ENCODE measurements at places on chromosomes 13 and 19. TPM values are rescaled to one million over a fixed set of nuclear protein-coding genes. Genes with fewer than 3 reads are reported as not detected.

Gene KLK6
- not detected for total RNA-seq

GRCh38 chr19:53519446-53519845 lies 18.5 kb upstream of the ZNF331 start:
- no peak for DNase-seq

Gene MEX3D
- 11.9 TPM for total RNA-seq

Gene DACT3
- 1.6 TPM for total RNA-seq

- DNase-seq, result peak; percentile 54
These were observed 94.3 kb downstream of the FAM216B start for GRCh38 chr13:42875475-42876269.

Gene ZNF577
- 4.4 TPM for total RNA-seq

Gene EFNB2
- 6.9 TPM for total RNA-seq

GRCh38 chr13:27086599-27087265 lies 84.9 kb downstream of the USP12 start:
- DNase-seq, result peak; percentile 40

- DNase-seq, result no peak
These were observed 428.1 kb downstream of the ITGBL1 start for GRCh38 chr13:101880581-101880980.

- no peak for DNase-seq
These were observed 1.9 kb downstream of the VSTM2B start for GRCh38 chr19:29527500-29528328.

DNA sequence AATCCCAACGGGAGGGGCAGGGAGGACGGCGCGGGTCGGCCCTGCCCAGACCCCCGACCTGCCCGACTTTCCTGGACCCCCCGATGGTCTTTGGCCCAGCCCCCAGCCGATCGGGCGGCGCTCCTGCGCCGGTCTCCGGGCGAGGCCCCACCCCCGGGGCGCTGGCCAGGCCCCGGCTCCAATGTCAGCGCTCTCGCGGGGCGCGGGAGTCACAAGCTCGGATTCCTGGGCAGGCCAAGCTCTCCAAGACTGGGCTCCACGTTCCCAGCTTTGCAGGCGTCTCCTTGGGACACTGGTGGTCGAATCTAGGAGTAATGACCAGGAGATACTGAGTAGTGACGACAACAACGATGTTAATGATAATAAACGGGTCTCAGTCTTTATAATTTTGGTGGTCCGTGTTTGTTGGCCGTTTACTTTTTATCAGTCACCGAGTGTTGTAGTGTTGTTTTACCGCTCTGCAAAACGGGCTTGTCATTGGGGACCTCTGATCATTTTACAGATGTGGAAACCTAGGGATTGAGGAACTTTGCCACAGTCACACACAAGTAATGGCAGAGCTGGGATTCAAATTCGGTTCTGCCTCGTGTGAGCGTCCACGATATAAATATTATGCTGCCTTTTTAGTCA lies 545 bp downstream of the RAD23A start:
- DNase-seq, result peak; percentile 80

Gene NALCN
- total RNA-seq, result 5.6 TPM

DNA sequence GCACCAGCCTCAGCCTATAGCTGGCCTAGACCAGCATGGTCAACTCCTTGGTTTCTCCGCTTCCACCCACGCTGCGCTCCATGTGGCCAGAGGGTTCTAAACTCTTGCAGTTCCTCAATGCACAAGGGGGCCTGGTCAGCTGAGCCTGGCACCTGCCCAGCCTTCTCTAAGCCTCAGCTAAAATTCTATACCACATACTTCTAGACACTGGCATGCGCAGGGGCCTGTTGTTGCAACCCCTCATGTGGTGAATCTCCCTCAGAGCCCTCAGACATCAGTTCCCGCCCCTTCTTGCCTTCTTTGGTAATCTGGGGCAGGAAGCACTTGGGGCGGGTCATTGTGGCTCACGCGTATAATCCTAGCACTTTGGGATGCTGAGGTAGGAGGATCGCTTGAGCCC lies 19.7 kb upstream of the LDLR start:
- DNase-seq, result no peak

DNA sequence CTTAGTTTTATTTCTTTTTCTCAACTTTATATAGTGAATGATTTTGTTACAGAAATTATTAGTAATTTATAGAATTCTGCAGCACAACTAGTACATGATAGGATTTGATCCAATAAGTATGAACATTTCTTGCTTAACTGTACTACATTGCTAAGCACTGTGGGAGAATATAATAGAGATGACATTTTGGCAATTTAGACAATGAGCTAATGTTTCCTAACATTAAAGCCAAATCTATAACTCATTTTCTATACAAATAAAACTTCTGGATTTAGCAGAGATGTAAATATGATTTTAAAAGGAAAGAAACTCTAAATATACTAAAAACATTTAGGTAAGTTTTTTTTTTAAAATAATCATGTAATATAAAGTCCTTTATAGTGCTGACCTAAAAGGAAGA lies 87.3 kb downstream of the FNDC3A start:
- no peak for DNase-seq

Gene VSTM2B
- not detected for total RNA-seq

- DNase-seq, result peak; percentile 28
These were observed 143.5 kb downstream of the DCT start for GRCh38 chr13:94335761-94336526.

DNA sequence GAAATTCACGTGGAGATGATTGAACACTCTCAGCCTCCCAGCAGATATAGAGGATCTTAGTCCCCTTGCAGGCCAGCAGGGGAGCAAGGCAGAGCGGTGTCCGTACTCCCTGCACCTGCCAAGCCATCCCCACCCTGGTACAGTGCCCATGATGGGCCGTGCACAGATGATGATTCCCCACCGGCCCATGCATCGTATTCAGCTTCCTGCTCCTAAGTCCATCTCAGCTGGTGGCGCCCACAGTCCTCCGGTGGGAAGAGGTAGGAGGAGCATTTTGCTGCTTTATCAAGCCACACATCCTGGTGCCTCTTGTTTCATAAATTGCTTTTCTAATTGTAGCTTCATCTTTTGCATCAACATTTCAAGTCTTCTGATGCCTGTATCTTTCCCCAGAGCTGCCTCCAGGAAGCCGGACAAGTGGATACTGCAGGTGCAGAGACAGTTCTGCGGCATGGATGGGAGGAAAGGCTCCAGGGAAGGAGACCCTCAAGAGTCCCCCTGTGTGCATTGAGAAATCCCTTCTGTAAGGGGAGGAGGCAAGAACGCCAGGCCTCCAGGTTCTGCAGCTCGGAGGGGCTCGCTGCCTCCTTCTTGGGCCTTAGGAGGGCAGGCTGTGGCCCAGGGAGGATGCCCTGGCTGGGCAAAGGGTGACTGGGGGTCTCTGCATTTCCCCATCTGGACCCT lies 55.3 kb downstream of the F2RL3 start:
- no peak for DNase-seq

Gene GPR183
- total RNA-seq, result 0.28 TPM

GRCh38 chr13:106033659-106034058 lies 501.8 kb downstream of the EFNB2 start:
- DNase-seq, result peak; percentile 59

DNA sequence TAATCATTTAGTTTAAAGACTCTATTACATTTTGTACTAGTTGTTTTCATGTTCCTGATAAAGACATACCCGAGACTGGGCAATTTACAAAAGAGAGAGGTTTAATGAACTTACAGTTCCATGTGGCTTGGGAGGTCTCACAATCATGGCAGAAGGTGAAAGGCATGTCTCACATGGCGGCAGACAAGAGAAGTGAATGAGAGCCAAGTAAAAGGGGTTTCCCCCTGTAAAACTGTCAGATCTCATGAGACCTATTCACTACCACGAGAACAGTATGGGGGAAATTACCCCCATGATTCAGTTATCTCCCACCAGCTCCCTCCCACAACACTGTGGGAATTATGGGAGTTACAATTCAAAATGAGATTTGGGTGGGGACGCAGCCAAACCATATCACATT lies 129.2 kb downstream of the PAN3 start:
- no peak for DNase-seq

Gene ZNF345
- total RNA-seq, result 2.5 TPM

- no peak for DNase-seq
These were observed 30.5 kb upstream of the ATP12A start for GRCh38 chr13:24649688-24650043.

DNA sequence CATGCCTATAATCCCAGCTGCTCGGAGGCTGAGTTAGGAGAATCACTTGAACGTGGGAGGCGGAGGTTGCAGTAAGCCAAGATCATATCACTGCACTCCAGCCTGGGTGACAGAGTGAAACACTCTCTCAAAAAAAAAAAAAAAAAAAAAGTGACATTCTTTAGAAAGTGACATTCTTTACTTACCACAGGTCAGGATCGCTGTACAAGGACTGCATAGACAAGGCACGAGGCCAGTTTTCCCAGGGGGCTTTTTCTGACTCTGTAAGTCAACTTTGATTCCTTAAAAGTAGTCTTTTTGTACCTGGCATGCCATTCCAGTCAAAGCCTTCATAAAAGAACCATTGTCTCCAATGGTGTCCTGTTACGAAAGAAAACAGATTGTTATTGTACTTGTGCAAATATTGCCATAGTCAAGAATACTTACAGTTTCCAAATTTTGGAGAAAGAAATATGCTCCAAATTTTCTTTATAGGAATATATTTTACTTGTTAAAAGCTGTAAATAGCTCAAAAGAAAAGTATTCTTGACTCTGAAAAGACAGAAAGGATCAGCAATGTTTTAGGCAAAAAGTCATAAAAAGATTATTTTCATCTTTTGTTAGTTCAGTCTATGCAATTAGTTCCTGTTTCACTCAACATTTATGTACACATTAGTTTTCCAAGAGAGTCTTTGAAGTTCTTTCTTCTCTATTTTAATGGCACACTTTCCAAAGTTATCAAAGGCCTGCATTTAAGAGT lies 39.3 kb downstream of the CEACAM1 start:
- no peak for DNase-seq

GRCh38 chr13:49536144-49536873 lies 40.6 kb downstream of the PHF11 start:
- DNase-seq, result no peak

DNA sequence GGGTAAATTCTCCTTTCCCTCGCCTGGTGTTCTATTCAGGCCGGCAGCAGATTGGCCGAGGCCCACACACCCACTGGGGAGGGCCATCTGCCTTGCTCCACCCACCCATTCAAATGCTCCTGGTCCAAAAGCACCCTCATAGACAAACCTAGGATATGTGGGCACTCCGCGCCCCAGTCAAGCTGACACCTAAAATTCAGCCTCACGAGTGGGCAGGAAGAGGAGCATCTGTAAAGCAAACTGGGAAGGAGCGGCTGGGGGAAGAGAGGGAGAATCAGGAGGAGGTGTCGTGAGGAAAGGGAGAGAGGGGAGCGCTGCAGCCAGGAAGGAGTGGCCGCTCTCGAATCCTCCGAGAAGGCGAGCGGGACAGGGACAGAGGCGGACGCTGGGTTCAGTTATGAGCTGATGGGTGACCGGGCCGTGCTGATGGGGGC lies 136.9 kb downstream of the USP12 start:
- no peak for DNase-seq

- DNase-seq, result no peak
These were observed 56.1 kb upstream of the ZNF835 start for GRCh38 chr19:56727677-56728076.

GRCh38 chr13:26446751-26447150 lies 110.7 kb upstream of the WASF3 start:
- no peak for DNase-seq

DNA sequence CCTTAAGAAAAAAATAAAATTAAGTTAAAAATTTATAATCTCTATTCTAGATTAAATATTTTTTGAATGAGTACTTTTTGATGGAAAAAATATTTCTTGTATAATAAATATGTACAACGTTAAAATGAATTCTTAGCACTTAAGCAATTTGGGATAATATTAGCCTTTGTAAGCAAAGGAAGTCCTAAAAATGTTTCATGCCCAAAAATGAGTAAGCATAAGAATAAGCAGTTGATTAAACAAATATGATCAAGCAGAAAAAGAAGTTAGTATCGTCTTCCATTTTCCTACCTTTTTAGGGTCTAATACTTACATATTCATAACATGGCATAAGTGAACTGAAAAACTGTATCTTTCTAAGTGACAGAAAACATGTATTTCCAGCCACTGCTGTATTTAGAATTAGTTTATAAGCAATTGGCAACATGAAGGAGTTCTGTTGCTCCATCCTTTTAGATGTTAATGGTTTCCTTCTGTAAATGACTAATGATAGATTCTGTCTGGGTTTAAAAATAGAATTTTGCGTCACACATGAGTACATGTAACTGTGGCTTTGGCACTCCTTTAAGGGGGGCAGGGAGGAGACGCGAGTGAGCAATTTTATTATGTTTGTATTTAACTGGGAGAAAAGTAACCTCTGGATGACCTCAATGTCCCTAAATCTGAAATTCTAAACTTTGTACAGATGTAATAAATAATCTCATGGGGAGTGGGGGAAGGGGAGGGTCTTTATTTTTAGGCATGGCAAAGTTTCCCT lies 237.4 kb downstream of the RGCC start:
- DNase-seq, result peak; percentile 95

DNA sequence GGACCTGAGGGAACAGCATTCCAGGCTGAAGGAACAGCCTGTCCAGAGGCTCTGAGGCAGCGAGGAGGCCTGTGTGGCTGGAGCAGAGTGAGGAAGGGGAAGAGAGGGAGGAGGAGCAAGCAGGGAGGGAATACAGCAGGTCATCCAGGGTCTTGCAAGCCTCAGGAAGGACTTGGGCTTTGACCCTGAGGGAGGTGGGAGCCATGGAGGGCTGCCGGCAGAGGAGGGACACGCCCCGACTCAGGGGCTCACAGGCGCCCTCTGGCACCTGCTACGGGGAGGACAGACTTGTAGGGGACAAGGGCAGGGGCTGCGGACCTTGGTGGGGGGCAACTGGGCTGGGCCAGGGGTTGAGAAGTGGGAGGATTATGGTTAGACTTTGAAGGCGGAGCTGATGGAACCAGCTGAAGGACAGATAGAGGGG lies 4.7 kb downstream of the TINCR start:
- DNase-seq, result no peak

Gene MATK
- not detected for total RNA-seq

GRCh38 chr19:55373306-55373992 lies 3.2 kb upstream of the TMEM190 start:
- DNase-seq, result no peak

DNA sequence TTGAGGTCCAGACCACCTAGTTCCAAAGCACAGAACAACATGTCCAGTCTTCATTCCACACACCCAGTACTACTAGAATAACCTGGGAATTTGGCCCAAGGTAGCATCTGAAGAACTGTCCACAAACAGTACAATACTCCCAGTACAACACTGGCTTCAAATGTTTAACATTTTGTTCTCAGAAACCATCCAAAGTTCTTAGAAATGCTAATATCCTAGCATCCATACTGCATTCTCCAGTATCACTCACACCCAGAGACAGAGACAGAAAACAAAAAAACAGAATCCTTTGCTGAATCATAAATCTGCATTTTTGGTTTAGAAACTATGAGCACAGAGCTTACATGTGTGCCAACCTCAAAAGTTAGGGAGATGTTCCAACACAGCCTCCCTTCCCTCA lies 490.8 kb downstream of the FOXO1 start:
- no peak for DNase-seq

Gene CGB8
- not detected for total RNA-seq

- DNase-seq, result no peak
These were observed 904 bp upstream of the SOX1 start for GRCh38 chr13:112065867-112066623.

GRCh38 chr13:110103534-110103933 lies 203.4 kb downstream of the COL4A1 start:
- DNase-seq, result no peak

Gene MPV17L2
- 7.2 TPM for total RNA-seq

Gene KLF5
- total RNA-seq, result 5.4 TPM

Data from IMR-90 (cell line).